ENCODE measurements at places on chromosomes 16 and 17.

GRCh38 chr17:36036235-36036634, 18.5 kb upstream of the CCL23 start:
- no peak for DNase-seq

DNA sequence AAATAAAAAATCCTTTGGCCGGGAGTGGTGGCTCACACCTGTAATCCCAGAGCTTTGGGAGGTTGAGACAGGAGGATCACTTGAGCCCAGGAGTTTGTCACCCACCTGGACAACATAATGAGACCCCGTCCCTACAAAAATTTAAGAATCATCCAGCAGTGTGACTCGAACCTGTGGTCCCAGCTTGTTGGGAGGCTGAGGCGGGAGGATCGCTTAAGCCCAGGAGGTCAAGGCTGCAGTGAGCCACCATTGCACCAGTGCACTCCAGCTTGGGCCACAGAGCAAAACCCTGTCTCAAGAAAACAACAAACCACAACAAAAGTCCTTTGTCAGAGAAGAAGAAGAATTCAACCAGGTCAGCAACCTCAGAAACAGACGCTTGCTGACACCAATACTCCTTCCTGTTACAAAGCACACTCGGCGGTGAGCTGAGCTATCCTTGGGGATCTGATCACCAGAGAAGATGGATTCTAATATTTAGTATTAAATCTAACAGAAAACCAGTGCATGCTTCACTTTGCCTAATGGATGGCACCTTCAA, 12.9 kb upstream of the PVALEF start:
- DNase-seq: no peak

DNA sequence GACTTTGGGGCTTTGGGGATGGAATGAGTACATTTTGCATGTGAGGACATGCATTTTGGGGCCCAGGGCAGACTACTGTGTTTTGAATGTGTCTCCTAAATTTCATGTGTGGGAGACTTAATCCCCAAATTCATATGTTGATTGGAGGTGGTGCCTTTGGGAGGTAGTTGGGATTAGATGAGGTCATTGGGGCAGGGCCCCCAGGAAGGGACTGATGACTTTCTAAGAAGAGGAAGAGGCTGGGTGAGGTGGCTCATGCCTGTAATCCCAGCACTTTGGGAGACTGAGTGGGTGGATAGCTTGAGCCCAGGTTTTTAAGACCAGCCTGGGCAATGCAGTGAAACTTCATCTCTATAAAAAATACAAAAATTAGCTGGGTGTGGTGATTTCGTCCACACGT, 42.8 kb upstream of the RAI1 start:
- no peak for DNase-seq

- DNase-seq: no peak
These were observed 6.4 kb downstream of the CUEDC1 start for GRCh38 chr17:57948555-57949420.

DNA sequence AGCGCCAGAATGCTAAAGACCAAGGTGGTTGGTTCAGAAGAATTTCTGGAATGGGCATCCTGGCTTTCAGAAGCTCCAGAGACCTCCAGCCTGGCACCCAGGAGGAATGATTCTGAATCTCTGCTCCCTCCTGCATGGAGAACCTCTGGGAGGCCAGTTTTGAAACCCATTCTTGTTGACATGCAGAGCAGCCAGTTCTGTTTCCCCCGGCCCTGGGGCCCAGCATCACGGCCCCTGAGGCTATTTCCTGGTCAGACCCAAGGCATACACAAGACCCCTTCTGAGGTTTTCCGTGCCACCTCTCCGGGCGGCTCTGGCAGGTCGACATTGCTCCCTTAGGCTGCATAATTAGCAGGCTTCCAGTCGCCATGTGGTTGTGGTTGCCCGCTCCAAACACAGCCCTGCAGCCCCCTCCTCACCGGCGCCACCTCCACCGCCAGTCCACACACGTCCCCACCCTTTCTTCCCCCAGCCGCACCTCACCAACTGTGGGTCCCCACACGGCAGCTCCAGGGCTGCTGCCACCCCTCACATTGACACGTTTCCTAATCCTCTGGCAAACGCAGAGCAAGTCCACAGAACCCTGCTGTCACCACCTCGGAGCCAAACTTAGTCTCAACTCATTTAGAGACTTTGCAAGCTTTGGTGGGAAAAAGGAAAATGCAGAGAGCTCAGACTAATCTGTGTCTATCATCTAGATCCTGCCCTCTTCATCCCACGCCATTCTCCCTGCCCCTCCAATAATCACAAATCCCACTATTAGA, 367.1 kb downstream of the SOX9 start:
- no peak for DNase-seq

DNA sequence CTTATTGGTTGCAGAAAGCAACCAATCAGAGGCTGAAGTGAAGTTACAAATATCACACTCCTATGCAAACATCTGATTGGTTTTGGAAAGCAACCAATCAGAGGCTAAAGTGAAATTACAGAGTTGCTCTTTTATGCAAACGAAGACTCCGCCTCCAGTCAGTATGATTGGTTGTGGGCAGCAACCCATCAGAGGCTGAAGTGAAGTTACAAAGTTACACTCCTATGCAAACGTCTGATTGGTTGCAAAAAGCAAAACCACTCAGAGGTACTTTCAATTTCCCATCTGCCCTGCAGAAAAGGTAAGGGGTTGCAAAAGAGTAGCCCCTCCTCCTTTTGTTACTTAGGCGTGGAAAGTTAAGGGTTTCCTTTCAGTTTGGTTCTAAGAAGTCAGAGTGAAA, 697.3 kb downstream of the MAF start:
- DNase-seq: no peak

- DNase-seq: no peak
These were observed 48.5 kb upstream of the HS3ST3A1 start for GRCh38 chr17:13650096-13650675.

- DNase-seq: no peak
These were observed 752 bp downstream of the EXOSC6 start for GRCh38 chr16:70250748-70251628.

DNA sequence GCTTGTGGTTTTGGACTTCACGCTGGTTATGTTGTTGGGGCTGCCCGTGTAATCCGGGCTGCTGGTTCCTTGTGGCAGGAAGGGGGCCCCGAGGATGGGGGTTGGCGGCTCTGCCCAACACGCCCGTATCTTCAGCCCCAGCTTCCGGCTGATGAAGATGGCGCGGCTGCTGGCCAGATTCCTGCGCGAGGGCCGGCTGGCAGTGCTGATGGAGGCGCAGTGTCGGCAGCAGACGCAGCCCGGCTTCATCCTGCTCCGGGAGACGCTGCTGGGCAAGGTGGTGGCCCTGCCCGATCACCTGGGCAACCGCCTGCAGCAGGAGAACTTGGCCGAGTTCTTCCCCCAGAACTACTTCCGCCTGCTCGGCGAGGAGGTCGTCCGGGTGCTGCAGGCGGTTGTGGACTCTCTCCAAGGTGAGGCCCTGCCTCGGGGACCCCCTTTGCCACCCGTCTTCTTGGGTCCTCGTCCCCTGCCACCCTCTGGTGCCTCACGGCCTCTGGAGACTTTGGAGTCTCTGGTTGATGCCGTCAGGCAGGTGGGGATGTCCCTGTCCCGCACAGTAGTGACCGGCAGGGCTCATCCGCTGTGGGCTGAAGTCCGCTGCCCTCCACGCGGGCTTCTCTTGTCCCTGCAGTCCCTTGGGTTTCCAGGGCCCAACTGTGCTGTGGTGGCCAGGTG, 2.2 kb downstream of the TELO2 start:
- DNase-seq: no peak

DNA sequence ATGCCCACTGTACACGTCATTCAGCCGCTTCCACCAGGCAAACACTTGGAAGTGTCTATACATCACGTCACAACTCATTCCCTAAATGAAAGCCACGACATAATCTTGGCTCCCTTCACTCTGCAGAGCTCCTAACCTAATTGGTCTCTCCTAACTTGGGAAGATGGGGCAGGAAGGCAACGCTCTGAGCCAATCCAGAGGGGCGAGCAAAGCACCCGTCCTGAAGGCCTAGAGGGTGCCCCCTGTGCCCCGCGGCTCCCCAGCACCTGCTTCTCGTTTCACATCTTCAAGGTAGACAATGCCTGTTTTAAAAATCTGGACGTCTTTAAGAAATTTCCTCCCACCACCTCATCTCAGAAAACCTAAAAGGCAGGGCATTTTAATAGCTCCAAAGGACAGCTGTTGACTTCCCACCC, 1.0 kb downstream of the CSNK2A2 start:
- no peak for DNase-seq

GRCh38 chr17:4822835-4823234, 10.3 kb upstream of the MINK1 start:
- DNase-seq: no peak

GRCh38 chr17:81419319-81419885, 24.1 kb downstream of the BAHCC1 start:
- no peak for DNase-seq

DNA sequence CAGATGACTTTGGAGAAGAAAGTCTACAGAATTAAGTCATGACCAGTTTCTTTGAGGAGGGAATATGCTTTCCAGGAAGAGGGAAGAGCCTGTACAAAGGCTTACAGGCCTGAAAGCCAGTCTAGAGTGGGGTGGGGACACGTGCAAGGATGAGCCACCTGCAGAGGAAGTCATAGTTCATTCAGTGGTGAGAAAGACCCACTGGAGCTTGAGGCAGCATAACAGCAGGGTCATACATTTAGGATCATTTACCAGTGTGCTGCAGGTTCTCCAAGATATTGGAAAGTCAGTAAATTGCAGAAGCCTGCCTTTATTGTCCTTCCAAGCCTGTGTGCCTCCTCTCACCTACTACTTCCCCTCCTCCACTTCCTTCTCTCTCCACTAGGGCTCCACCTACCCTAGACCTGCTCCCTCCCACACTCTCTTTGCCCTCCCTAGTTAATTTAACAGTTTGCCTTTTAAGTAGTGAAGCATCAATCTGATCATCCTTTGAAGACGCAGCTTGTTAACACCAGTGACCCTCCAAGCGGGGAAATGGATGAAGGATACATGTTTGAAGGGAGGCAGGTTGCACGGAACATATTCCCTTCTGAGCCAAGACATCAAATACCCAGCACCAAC, 40.2 kb downstream of the CDRT15 start:
- DNase-seq: no peak

- no peak for DNase-seq
These were observed at the start of gene GP2 for GRCh38 chr16:20327444-20328041. TSS of gene GP2 (minus strand) at chr16:20327513. CDS start at chr16:20326431, 1,082 bp downstream.

DNA sequence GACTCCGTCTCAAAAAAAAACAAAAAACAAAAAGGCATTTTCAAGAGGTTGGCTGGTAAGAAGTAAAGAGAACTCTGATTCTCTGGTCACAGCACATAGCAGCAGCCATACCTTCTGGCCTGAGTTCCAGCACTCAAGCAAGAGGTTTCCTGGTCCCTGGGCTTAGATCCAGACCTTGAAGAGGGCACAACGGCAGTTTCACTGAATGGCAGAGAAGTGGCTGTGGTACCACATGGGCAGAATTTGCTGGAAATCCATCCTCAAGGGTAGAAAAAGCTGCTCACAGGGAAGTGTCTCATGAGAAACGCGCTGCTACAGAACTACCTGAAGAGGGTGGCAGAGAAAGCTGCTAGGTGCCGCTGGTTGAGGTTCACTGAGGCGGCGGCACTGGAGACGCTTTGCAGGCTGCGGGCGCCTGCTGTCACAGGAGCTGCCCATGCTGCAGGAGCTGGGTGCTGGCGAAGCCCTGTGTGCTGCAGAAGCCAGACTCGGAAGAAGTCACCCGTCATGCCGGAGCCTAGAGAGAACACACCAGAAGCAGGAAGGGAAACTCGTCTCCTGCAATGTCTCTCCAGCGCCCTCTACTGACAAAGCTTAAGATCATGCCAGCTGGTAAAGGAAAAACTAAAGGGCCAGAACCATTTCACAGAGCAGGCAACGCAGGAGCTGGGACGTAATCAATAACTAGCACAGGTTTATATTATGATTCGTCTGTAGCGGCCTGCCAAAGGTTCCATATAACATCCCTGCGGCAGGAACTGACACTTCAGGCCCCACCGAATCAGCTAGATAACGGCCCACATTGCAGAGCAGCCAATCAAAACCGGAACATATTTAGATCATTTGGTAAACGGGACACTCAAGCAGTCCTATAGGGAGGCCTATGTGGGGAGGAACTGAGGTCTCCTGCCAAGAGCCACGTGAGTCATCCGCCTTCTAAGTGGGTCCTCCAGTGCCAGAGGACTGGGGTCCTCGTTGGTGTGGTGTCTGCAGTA, 5.4 kb upstream of the ZNF213 start:
- peak; percentile 74 for DNase-seq

GRCh38 chr17:10156599-10156947, 41.8 kb downstream of the GAS7 start:
- no peak for DNase-seq

DNA sequence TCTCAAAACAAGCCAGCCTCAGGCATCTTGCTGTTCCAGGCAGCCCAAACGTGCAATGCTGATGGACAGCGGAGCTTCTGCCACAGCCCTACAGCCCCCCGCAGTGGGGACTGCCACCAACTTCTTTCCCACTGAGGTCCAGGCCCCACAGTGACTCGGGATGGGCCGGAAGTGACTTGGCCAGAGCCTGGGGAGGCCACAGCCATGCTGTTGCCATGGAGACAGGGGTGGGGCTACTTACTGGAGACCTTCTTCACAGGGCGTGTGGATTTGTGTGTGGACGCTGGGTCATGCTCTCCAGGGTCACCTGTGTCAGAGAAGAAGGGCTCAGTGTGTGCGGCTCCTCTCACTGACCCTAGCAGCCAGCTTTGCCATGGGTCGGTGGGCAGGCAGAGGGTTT, 15.0 kb downstream of the TRIM25 start:
- DNase-seq: no peak

GRCh38 chr16:50190292-50190691, 37.2 kb downstream of the TENT4B start:
- DNase-seq: no peak

DNA sequence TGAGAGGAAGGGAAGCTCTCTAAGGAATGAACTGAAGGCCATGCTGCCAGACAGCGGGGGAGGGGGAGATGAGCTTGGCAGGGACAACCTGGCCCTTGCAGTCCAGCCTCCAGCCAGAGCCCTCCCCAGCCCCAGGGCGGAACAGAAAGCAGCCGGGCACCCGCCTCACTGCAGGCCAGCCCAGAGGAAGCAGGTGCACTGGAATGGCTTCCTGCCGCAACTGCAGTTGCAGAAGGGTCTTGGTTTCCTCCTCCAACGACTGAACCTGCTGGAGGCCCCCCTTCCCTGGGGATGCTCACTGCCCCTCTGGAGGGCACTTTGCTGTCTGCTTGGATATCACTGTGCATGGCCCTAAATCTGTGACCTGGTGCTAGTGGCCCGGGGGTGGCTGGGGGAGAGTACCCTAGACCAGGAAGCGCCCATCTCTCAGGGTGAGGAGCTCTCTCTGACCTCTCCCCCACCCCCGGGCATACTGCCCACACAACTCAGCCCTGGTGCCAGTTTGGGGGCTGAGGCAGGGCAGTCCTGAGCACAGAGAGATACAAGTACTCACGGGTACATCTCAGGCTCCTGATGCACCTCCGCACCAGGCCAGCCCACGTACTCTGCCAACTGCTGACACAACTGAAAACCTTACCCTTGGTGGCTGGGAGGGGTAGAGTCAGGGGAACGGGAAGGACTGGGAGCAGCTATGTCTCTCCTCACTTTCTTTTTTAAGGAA, 41.1 kb downstream of the MYO18A start:
- no peak for DNase-seq

- no peak for DNase-seq
These were observed 560 bp upstream of the P2RX1 start for GRCh38 chr17:3916825-3917224.

GRCh38 chr17:81469266-81469665, 43.3 kb downstream of the ACTG1 start:
- no peak for DNase-seq
